ENCODE measurements at places on chromosomes 3 and 15. TPM values are rescaled to one million over a fixed set of nuclear protein-coding genes. Genes with fewer than 3 reads are reported as not detected.

Gene ZIC4
- not detected for polyA plus RNA-seq

GRCh38 chr3:37526511-37526910, 335.2 kb upstream of the CTDSPL start:
- DNase-seq = no peak

- DNase-seq = no peak
Measured at GRCh38 chr3:123637841-123638240, 53.0 kb upstream of the HACD2 start.

GRCh38 chr3:78402720-78403119, 1362.8 kb downstream of the ROBO2 start:
- no peak for DNase-seq

DNA sequence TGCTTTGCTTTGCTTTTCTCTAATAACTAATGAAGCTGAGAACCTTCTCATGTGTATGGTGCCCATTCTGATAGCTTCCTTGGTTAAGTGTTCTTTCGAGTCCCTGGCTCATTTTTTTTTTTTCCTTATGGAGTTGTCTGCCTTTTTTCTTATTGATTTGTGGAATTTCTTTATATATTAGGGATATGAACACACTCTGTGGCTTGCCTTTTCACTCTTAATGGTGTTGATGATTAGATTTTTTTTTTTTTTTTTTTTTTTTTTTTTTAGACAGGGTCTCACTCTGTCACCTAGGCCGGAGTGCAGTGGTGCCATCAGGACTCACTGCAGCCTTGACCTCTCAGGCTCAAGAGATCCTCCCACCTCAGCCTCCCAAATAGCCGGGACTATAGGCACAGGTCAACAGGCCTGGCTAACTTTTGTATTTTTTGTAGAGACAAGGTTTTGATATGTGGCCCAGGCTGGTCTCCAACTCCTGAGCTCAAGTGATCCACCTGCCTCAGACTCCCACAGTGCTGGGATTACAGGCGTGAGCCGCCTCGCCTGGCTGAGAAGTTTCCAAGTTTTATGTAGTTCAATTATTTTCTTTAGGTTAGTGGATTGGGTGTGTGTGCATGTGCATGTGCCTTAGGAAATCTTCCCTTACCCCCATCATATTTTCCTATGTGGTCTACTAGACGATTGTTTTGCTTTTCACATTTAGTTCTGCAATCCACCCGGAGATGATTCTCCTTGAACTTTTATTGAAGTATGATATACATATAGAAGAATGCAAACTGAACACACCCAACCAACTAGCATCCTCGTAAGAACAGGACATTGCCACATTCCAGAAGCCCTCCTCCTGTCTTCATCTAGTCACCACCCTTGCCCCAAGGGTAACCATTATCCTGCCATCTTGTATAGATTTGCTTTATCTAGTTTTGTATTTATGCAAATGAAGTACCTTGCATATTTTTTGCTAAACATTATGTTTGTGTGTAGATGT, 1.7 kb upstream of the SNRPA1 start:
- DNase-seq = no peak

Gene RTF1
- polyA plus RNA-seq = 24.3 TPM

DNA sequence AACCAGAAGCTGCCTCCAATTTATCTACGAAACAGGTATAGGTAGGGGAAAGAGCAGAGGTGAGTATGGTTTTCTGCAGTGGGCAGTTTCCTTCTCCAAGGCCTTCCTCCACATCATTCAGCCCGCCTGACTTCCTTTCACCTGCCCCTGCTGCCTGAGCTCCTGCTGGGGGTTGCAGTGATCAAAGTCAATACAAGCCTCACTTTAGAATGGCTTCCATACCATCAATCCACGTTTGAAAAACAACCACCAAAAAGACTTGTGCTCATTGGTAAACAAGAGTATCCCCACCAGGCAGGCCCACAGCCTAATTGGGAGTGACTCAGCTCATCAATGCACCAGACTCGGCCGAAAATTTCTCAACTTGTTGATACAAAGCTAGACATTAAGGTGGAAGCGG, 159.9 kb downstream of the MAGI1 start:
- DNase-seq = no peak

DNA sequence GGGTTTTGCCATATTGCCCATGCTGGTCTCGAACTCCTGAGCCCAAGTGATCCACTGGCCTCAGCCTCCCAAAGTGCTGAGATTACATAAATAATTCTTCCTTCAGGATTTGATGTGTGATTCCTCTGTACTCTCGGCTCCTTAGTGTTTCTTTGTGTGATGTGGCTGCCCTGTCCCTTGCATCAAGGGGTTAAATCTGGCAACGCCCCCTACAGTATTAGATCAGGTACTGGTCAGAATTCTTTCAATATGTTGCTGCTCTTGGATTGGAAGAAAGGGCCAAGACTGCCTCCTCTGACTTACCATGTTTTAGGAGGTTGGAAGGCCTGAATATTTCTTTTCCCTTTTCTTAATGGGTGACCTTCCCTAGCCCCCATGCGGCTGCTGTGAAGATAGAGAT, 390.6 kb upstream of the WNT5A start:
- DNase-seq = no peak

DNA sequence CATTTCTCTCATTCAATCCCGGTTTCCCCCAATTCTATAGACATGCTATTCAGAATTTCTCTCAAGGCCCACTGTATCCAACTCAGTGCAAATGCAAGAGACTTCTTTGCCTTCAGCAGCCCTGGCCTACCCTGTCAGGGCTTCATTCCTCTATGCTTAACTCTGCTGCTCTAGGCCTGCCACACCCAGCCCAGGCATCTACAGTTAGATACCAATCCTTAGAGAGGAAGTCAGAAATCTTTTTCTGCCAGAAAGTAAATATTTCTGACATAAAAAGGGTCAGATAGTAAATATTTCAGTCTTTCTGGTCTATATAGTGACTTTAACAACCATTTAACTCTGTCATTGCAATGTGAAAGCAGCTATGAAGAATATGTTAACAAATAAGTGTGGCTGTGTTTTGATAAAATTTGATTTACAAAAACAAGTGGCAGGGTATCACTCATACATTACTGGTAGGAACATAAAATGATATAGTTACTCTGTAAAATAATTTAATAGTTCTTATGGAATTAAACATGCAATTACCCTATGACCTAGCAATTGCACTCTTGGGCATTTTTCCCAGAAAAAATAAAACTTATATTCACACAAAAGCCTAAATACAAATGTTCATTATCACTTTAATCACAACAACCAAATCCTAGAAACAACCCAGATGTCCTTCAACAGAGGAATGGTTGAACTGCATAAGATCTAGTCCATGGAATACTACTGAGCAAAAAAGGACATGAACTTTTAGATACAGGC, 942.0 kb downstream of the SQOR start:
- no peak for DNase-seq

Gene CPNE4
- not detected for polyA plus RNA-seq

GRCh38 chr15:101523560-101523940, 34.0 kb upstream of the PCSK6 start:
- no peak for DNase-seq

DNA sequence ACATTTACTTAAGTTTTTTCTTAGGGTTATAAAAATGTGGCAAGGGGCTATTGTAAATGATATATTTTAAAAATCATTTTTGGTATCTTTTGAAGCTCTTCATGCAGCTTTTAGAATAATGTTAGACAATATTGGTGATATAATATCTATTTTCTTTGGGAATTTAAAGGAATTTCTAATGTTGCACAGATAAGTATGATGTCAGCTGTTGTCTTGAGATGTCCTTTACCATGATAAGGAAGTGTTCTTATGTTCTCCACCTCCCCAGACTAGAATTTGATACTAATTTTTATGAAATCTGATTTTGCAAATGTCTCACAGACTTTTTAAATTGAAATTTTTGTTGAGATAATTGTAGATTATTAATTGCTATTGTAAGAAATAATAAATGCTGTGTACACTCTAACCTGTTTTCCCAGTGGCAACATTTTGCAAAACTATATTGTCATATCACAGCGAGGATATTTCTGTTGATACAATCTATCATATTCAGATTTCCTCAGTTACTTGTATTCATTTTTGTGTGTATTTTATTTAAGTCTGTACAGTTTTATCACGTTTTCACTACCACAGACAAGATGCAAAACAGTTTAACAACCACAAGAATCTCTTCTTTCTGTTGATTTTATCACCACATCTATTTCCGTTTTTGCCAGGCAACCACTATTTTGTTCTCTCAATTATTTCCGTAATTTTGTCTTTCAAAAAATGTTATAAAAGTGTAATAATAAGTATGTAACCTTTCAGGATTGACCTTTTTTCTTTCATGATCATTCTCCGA, 55.4 kb downstream of the SPRED1 start:
- DNase-seq = no peak

- DNase-seq = no peak
Measured at GRCh38 chr3:31041161-31041978, 146.9 kb upstream of the GADL1 start.

Gene NSUN3
- polyA plus RNA-seq = 17.9 TPM

Gene SLC9C1
- polyA plus RNA-seq = 0.98 TPM

DNA sequence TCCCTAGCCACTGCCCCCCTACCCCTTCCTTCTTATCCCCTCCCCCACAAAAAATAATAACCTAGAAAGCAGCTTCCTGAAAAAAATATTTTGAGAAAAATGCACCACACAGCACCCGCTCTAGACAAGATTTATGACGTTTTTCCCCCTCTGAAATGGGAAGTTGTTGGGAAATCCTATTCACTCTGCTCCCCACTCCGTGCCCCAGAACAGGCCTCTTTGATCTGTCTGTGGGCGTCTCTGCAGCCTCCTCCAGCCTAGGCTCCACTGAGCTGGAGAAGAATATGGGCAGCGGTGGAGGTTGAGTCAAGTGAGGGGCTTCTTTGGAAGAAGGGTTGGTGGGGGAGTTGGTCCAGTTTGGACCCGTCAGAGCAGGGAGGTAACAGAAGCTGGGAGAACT, 28.5 kb upstream of the POLG start:
- no peak for DNase-seq

DNA sequence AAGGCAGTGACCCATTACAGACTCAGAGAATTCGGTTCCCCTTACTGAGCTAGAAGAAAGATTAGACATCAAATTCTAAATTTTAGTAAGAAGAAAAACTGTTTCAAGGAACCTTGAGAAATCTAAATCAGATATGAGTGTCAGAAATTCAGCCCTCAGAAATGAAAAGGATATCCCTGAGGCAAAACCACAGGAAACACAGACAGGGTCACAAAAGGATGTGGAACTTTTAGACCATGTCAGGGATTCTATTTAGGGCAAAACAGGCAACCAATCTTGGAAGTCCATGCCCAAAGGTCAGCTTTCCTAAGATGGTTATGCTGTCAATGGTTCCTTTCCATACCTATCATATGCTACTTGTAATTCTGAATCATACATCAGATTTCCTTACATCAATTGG, 31.6 kb downstream of the SHOX2 start:
- no peak for DNase-seq

Gene C3orf22
- polyA plus RNA-seq = not detected

DNA sequence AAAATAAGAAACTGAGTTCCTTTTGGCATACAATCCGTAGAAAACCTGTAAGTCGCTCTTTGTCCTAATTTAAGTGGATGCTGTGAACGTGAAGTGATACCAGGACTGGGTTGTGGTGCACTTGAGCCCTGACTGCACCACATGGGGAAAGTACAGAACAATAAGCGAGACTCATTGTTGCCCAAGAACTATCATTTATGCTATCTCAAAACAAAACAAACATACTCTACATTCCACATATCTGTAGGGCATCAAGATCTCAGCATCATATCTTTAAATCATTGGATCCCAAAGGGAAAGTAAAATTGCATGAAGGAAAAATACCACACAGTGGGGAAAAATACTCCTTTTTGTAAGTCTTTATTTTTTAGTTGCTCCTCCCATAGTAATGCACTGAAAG, 580.3 kb downstream of the MECOM start:
- DNase-seq = no peak

Gene TM4SF4
- polyA plus RNA-seq = not detected

- DNase-seq = no peak
Measured at GRCh38 chr15:98935736-98936135, 71.9 kb downstream of the PGPEP1L start.

- peak; percentile 90 for DNase-seq
Measured at GRCh38 chr3:14947100-14947885, at the start of gene NR2C2. Gene NR2C2 (plus strand): TSS chr3:14947583. CDS start chr3:15003915, 56,332 bp downstream.

Measured in naive B cell (primary cell).